ENCODE measurements at places on chromosomes 2 and 18.
A peak's percentile ranks its signal among the peaks of the same experiment; 100 is the strongest.

DNA sequence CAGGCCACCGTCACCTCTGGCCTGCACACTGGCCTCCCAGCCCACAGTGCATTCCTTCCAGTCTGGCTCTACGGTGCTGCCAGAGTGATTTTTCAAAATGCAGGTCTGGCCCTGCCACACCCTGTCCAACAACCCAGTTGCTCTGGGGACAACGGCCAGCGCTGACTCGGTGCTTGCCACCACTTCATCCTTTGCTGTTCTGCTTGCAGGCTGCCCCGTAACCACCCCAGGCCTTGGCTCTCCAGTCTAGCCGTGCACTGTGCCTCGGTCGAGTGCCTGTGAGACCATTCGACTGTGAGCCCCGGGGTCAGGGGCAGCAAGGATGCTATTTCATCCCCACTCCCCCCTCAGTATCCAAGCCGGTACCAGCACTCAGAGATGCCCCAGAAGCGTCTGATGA, 262.6 kb downstream of the KLHL29 start:
- DNase-seq, result no peak

DNA sequence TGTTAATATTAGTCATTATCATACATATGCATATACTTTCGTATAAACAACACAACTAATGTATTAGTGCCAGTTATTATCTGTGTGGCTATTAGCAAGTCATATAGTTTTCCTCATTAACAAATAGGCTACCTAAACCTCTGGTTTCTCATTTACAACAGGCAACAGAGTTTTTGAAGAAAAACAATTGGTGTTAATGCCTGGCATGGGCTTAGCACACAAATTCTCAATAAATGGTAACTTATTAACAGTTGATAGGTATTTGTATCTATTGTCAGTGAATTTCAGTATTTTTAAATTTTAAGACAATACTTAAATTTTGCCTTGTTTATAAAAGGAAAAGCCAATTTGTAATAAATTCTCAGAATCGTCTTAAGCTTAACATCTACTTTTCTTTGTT, 182.5 kb downstream of the PMAIP1 start:
- DNase-seq, result no peak

DNA sequence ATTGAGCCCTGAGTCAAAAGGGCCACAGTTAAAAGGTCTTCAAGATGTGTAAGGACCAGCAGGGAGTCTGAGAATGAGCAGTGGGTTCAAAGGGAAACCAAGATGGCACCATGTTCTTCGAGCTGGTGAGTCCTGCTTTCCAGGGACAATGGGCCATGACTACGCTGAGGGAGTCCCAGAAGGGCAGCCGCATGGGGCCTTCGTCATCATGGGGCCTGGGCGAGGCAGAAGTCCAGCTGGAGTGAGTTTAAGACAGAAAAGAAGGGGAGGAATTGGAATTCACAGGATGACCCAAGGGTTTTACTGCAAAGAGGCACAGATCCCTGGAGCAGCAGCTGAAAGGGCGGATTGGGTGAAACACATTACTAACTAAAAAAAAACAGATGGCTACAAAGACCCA, 340.8 kb upstream of the MYT1L start:
- no peak for DNase-seq

DNA sequence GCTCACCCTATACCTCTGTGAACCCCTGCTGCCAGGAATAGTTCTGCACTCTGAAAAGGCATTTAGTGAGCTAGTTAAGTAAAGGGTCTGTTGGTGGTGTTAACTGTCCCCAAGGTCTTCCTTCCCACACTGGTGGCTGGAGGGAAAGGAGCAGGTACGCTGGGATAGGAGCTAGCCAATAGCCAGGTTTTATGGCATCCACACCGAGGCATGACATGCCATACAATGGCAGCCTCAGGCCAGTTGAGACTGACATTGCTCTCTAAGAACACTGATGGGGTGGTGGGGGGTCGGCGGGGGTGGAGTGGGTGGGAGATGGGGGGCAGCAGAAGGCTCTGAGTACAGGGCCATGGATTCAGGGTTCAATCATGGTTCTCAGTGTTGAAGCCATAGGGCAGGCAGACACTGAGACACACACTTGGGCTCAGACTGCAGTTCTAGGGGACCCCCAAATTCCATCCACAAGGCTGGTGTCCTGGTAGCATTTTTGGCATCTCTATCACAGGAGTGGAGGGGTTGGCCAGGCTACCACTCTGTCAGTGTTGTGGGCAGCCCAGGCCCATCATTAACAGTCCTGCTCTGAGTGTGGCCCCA, 136.0 kb downstream of the CTIF start:
- DNase-seq, result no peak

DNA sequence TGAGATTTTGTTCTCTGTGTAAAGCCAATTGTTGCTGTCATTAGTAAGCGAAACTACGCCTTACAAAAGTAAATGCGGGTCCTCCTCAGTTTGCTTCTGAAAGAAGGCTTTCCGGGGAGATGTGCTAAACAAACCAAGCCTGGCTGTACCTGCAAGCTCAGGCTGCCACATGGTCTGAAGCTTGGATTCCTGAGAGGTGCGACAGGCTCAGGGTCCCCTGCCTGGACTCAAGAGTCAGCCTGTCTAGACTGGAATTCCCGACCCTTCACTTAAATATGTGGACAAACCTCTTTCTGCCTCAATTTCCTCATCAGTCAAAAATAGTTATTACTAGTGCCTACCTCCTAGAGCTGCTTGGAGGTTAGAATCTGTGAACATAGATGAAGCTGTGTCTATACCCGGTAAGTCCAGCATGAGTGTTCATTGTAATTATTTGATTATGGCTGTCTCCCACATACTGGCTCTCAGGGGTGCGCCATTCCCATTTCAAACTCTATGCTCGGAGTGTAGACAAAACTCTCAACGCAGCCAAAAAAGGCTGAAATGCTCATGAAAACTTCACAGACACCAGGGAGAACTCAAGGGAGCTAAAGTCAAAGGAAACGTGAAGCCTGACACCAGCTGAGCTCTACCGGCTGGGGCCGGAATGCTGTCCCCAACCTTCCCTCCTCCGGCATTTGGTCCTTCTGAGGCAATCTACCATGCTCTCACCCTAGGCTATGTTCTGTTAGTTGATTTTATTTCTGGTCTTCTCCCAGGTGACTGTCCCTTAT, 31.4 kb downstream of the SOWAHC start:
- DNase-seq, result no peak

- no peak for DNase-seq
Measured at GRCh38 chr2:210376694-210377093, 61.7 kb upstream of the MYL1 start.

DNA sequence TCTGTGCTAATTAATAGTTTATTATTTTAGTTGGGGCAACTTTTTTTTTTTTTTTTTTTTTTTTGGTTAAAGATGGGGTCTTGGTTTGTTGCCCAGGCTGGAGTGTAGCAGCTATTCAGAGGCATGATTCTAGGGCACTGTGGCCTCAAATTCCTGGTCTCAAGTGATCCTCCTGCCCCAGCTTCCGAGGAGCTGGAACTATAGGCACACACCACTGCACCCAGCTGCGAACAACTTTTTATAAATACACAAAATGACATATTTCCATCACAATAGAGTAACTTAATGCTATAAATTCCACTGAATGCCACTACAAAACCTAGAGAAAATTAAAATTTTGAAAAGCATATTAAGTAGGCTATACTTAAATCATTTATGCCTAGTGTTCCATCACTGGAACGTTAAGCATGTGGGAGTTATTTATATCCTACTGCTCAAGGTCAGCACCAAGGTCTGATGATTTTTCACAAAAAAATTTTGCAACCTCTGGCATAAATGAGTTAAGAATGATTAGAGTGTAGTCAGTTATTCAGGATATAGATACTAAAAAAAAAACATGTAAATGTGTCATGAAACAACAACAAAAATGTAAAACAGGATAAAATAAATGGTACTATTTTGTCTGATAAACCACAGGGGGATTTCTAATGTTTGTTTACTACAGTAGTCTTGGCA, 46.8 kb downstream of the GFPT1 start:
- DNase-seq, result no peak

GRCh38 chr2:218010140-218010983, 7.6 kb upstream of the TNS1 start:
- DNase-seq, result peak; percentile 91

- no peak for DNase-seq
Measured at GRCh38 chr2:225761396-225761795, 361.9 kb downstream of the NYAP2 start.
